ENCODE measurements at places on chromosomes 11 and 22. TPM values are rescaled to one million over a fixed set of nuclear protein-coding genes. Genes with fewer than 3 reads are reported as not detected.
A peak's percentile ranks its signal among the peaks of the same experiment; 100 is the strongest.

The POU2AF3 gene
- total RNA-seq, result 0.39 TPM

- H3K27me3 ChIP-seq, result no peaks in the 10 kb centered on the region
- H3K4me3 ChIP-seq, result no peak overlapping the region
- H3K36me3 ChIP-seq, result no peaks in the 10 kb centered on the region
- H3K27ac ChIP-seq, result no peak overlapping the region
- no peaks in the 10 kb centered on the region for H3K4me1 ChIP-seq
Measured at GRCh38 chr11:45245218-45246045, 40.7 kb downstream of the SYT13 start.

- H3K27me3 ChIP-seq, result no peaks in the 10 kb centered on the region
- peak overlapping the region; percentile 43 for H3K27ac ChIP-seq
- peak; percentile 24 for DNase-seq
- peaks cover 18% of the 10 kb centered on the region for H3K4me1 ChIP-seq
- no peaks in the 10 kb centered on the region for H3K36me3 ChIP-seq
- H3K4me3 ChIP-seq, result no peak overlapping the region
Measured at GRCh38 chr11:104015649-104016415, 20.6 kb upstream of the DDI1 start.

DNA sequence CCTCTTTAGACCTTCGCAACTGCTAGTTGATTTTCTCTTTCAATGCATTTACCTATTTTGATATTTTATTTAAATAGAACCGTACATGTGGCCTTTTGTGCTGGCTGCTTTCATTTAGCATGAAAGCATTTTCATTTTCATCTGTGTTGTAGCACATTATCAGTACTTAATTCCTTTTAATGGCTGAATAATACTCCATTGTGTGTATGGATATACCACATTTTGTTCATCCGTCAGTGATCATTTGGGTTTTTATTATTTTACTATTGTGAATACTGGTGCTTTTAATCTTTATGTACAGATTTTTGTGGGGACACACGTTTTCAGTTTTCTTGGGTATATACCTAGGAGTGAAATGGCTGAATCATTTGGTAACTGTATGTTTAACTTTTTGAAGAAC, 43.1 kb downstream of the MTMR3 start:
- no peak overlapping the region for H3K4me3 ChIP-seq
- no peak for DNase-seq
- H3K27ac ChIP-seq, result no peak overlapping the region
- H3K4me1 ChIP-seq, result peaks cover 18% of the 10 kb centered on the region
- no peaks in the 10 kb centered on the region for H3K27me3 ChIP-seq

The GAL3ST3 gene
- not detected for total RNA-seq

DNA sequence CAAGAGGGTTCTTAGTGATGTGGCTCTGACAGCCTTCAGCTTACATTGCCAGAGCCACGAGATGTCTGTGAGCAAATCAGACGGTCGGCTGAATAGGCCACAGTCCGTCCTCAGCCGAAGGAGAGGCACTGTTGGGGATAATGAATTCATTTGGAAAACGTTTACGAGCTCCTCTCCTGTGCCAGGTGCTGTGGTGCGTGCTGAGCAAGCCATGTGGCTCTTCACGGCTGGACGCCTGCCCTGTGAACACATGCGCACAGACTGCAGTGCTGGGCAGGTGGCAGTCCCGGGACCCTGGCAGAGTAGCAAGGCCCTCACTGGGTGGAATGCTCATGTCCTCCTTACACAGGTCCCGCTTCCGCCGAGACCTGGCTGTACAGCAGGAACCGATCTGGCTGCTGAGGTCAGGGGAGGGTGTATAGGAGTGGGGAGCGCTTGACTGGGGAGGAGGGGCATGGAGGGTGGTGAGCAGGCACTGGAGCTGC, 6.8 kb downstream of the TBC1D22A start:
- no peak overlapping the region for H3K27ac ChIP-seq
- H3K4me1 ChIP-seq, result peaks cover 35% of the 10 kb centered on the region
- H3K4me3 ChIP-seq, result no peak overlapping the region
- H3K27me3 ChIP-seq, result no peaks in the 10 kb centered on the region
- H3K36me3 ChIP-seq, result no peaks in the 10 kb centered on the region

GRCh38 chr22:25540166-25540907, 24.1 kb upstream of the GRK3 start:
- no peak for DNase-seq
- no peaks in the 10 kb centered on the region for H3K36me3 ChIP-seq
- no peaks in the 10 kb centered on the region for H3K27me3 ChIP-seq
- H3K4me1 ChIP-seq, result no peaks in the 10 kb centered on the region
- H3K27ac ChIP-seq, result no peak overlapping the region

- H3K27me3 ChIP-seq, result no peaks in the 10 kb centered on the region
- no peak overlapping the region for H3K4me3 ChIP-seq
- no peaks in the 10 kb centered on the region for H3K36me3 ChIP-seq
- H3K27ac ChIP-seq, result no peak overlapping the region
- H3K4me1 ChIP-seq, result no peaks in the 10 kb centered on the region
Measured at GRCh38 chr11:75728992-75729391, 11.4 kb downstream of the MOGAT2 start.

Data from adrenal gland (tissue), 19 donors.